ENCODE measurements at places on chromosomes 12 and 14. TPM values are rescaled to one million over a fixed set of nuclear protein-coding genes. Genes with fewer than 3 reads are reported as not detected.

GRCh38 chr12:22412581-22412980 lies 78.1 kb upstream of the ST8SIA1 start:
- no peak overlapping the region for H3K27ac ChIP-seq
- no peaks in the 10 kb centered on the region for H3K27me3 ChIP-seq
- H3K36me3 ChIP-seq = no peaks in the 10 kb centered on the region

DNA sequence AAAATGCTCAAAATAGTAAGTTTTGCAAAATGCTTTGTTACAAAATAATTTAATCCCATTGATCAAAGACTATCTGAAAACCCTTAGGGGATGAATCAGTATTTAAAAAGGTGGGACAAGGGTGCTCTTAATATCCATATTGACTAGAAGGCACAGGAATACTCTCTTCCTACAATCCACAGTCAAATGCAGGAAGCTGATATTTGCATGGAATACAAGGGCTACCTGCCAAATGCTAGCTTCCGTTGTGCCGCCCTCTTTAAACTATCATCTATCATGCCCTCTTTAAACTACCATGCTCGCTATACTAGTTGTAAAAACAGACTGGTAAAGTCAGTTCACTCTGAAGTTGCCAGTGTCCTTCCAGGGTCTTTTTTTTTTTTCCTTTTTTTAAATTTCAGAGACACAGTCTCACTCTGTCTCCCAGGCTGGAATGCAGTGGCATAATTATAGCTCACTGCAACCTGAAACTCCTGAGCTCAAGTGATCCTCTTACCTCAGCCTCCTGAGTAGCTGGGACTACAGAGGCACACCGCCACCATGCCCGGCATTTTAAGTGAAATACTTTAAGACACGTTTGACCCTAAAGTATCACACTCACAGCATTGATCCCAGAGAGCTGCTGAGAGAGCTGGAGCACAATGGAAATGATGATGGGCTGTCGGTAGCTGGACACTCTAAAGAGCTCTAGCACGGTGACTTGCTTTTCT lies 6.7 kb downstream of the SLC2A3 start:
- no peaks in the 10 kb centered on the region for H3K4me1 ChIP-seq
- H3K27ac ChIP-seq = no peak overlapping the region
- peaks cover 72% of the 10 kb centered on the region for H3K36me3 ChIP-seq
- DNase-seq = no peak

The HOXC12 gene
- not detected for total RNA-seq

The SYNE3 gene
- 10.5 TPM for total RNA-seq

The RNASE7 gene
- total RNA-seq = not detected

Measured in adrenal gland (tissue), 19 donors.